ENCODE measurements at places on chromosomes 5 and 9.

DNA sequence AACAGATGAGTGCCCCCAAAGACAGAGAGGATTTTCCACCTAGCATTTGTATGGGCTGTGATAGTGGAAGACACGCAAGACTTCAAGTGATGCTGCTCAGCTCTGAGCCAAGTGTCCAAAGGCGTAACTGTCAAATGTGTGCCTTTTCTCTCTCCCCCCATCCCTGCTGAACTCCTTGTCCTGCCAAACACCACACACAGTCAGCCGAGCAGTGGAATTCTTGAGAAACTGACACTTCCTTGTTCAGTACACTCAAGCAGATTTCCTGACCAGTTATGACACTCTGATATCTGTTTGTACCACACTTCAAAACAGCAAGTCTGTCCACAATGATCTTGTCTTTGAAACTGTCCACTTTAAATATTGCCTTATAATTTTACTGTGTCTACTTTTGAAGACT, 166.4 kb downstream of the PIK3R1 start:
- no peak for DNase-seq

DNA sequence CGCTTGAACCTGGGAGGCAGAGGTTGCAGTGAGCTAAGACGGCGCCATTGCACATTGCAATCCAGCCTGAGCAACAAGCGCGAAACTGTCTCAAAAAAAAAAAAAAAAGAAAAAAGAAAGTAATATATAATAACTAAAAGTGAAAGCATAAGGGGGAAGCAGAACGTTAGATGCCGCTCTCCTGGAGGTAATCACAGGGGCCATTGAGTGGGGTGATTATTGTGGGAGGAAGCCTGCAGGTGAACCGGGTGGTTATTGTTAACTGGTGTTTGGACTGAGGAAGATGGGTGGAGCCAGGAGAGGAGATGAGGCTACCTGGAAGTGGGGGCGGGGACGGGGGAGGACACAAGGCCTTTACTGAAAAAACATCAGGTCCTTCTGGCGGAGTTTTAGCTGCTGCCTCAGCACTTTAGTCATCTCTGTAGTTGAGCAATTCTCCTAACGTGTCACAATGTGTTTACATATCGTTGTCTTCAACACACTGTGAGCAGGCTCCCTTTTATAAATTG, 5.3 kb upstream of the TJP2 start:
- DNase-seq, result no peak

DNA sequence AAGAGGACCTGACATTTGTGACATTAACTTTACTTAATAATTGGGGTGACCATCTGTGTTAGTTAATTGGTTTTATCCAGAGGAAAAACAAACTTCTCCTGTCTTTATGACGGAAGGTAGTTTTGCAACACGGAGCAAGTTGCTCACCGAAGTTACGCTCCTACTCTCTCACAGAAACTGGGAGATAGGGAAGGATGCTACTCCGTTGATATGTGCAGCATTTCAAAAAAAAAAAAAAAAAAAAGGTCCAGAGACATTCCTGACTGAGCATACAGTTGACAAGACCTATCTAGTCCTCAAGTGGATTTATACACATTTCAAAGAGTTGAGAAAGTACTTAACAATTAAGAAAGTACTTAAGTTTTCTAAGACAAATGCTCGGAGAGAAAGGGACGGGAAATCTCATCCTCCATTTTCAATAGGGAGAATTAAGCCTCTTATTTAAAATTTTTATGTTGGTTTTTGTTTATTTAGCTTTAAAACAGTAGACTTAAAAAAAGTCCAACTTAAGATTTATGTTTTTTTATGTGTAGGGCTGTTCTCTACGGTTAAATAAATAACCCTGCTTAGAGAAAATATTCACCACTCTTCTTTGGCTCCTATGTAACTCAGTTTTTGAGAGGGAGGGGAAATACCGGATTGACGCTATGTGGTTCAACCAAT, 455 bp upstream of the FER start:
- no peak for DNase-seq

- DNase-seq, result no peak
Measured at GRCh38 chr9:28887188-28887884, 1314.1 kb upstream of the C9orf72 start.

- no peak for DNase-seq
Measured at GRCh38 chr5:180623844-180624243, 25.6 kb downstream of the FLT4 start.

GRCh38 chr5:150175536-150175935, 9.0 kb downstream of the CDX1 start:
- no peak for DNase-seq

DNA sequence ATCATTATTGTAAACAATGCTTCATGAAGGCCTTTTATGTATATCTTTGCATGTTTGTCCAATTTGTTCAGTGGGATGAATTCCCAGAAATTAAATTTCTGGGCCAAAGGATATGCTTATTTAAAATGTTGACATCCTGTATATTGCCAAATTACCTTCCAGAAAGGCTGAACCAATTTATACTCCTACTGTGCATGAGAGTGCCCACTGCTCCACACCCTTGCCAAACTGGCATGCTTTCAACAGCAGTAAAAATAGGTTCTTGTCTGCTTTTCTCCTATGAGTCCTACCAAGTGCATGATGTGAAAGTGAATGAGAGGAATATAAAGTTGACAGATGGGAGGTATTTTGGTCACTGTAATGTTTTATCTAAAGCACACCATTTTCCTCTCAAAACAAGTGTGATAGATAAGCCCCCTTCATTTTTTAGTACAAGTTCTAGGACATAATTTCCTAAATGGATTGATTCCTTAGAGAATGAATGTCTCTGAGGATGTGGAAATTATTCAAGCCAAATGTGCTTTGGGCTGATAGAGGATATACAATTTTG, 70.5 kb upstream of the ERBIN start:
- DNase-seq, result no peak

DNA sequence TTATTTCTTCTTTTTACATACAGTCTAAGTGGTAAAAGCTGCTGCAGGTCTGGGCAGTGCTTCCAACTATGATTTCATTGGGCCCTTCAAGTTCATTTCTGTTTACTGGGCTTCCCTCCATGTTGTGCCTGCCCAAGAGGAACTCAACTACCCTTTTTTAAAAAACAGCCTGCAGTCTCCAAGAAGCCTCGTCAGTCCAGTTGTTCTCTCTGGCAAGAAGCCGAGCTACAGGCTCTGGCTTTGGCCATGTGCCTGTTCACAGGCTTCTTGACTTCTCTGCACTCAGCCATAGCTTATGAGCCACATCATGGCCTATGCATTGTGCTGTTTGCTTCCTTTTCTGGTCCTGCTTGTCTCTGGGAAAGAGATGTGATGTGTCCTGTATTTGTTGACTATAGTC, 119.7 kb upstream of the PJA2 start:
- no peak for DNase-seq
